Lower leg skin (tissue), 4 donors: ENCODE measurements at places on chromosomes 1 and 21. TPM values are rescaled to one million over a fixed set of nuclear protein-coding genes. Genes with fewer than 3 reads are reported as not detected.

The S100A3 gene
- 78.2 TPM for total RNA-seq

The OLIG1 gene
- not detected for total RNA-seq

The SLC35F3 gene
- total RNA-seq, result 0.83 TPM

The TP53BP2 gene
- total RNA-seq, result 49.9 TPM

The PCP4L1 gene
- 9.1 TPM for total RNA-seq

The A3GALT2 gene
- not detected for total RNA-seq

The HPDL gene
- total RNA-seq, result 0.65 TPM

The TBX19 gene
- total RNA-seq, result 1.8 TPM

The TRMT13 gene
- total RNA-seq, result 16.1 TPM

The GPATCH2 gene
- 11.7 TPM for total RNA-seq

The FUCA1 gene
- total RNA-seq, result 23.5 TPM

The LHX4 gene
- 0.08 TPM for total RNA-seq

The TMIGD3 gene
- total RNA-seq, result 1.2 TPM

The PEAR1 gene
- total RNA-seq, result 10.2 TPM

The BARHL2 gene
- not detected for total RNA-seq

The REN gene
- total RNA-seq, result 0.17 TPM
